ENCODE measurements at places on chromosomes 16 and 17. TPM values are rescaled to one million over a fixed set of nuclear protein-coding genes. Genes with fewer than 3 reads are reported as not detected.

HOXB9 gene
- 1.4 TPM for total RNA-seq

CYBC1 gene
- total RNA-seq = 313 TPM

TEKT1 gene
- total RNA-seq = not detected

YPEL2 gene
- total RNA-seq = 17.1 TPM

PRDM7 gene
- not detected for total RNA-seq

DNA sequence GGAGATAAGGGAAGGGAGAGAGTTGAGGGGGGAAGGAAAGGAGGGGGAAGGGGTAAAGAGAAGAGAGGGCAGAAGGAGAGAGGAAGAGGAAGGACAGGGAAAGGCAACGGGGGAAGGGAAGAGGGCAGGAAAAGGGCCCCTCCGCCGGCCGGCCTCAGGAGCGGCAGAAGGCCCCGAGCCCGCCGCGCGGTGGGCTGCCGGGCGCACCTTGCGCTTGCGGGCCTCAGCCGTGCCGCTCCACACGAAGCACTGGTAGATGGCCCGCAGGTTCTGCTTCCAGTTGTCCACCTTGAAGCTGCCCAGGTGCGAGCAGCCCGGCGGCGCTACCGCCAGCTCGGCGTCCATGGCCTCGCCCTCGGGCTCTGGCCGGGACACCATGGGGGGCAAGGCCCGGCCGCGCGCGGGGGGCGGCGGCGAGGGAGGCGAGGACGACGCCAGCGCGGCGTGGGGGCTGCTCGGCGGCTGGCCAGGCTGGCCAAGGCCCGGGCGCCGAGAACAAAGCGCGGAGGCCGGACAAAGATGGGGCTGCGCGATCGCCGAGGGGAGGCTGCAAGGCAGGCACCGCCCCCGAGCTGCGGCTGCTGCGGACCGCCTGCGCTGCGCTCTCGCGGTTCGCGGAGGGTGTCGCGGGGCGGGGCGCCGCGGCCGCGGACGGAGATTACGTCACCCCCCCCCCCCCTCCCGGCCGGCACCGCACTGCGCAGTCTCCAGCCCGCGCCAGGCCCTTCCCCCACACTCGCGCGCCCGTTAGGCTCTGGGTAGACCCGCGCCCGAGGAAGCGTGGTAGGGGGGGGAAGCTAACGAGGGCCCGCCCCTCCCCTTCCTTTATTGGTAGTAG lies at the start of gene USP22:
TSS of gene USP22 (minus strand) at position 554 of the 838 bp plus-strand sequence. CDS start at position 378, 176 bp downstream.
- H3K27me3 ChIP-seq = no peaks in the 10 kb centered on the region
- peak within 1 kb of the TSS; percentile 97 for H3K4me3 ChIP-seq
- DNase-seq = peak; percentile 57
- H3K27ac ChIP-seq = peak within 1 kb of the TSS; percentile 93

DNA sequence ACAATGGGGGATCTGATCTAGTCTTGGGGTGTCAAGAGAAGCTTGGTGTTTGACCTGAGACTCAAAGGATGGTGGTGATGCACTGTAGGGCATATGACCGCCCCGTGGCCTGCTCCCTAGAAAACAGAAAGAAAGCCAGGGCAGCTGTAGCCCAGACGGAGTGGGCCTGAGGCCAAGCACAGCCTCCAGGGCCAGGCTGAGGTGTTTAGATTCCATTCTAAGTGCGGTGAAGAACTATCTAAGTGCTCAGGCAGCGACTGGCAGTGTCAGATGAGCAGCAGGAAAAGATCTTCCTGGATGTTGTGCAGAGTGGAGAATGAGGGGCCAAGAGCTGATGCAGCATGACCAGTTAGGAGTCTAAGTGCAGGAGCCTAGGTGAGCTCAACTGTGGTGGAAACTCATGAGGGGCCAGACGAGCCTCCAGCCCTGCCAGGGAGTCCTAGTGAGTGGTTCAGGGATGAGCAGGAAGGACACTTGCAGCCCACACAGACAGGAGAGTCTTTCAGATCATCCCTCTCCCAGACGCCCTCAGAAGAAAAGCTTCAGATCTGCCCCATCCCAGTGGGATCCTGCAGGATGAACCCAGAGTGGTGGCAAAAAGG lies 314.2 kb upstream of the CCL2 start:
- DNase-seq = no peak
- H3K27me3 ChIP-seq = peaks cover 4% of the 10 kb centered on the region
- no peak overlapping the region for H3K4me3 ChIP-seq
- H3K27ac ChIP-seq = no peak overlapping the region
- no peaks in the 10 kb centered on the region for H3K36me3 ChIP-seq

DNA sequence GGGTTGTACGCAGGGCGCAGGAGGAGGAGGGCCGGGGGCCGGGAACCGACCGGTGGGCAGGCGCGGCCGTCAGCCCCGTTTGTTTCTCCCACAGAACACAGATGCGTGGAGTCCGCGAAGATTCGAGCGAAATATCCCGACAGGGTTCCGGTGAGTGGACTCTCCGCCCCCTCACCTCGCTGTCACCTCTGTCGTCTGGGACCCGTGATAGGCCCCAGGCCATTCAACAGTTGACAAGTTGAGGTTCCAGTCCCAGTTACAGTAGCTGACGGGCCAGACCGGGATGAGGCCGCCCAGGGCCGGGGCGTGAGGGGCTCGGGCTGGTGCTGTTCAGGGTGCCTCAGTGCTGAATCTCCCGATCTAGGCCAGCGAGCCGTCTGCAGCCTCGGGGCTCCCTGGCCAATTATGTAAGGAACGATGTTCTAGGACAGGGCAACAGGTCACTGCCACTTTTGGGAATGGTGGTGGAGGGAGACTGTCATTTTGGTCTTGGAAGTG lies 628 bp downstream of the GABARAPL2 start:
- H3K4me1 ChIP-seq = peaks cover 38% of the 10 kb centered on the region
- peak; percentile 36 for DNase-seq
- H3K27ac ChIP-seq = peak overlapping the region; percentile 74
- peaks cover 32% of the 10 kb centered on the region for H3K36me3 ChIP-seq

- peaks cover 2% of the 10 kb centered on the region for H3K4me1 ChIP-seq
- no peak overlapping the region for H3K27ac ChIP-seq
- peaks cover 5% of the 10 kb centered on the region for H3K27me3 ChIP-seq
- no peak for DNase-seq
Observed at GRCh38 chr17:9185142-9185541, 163.8 kb downstream of the NTN1 start.

DNA sequence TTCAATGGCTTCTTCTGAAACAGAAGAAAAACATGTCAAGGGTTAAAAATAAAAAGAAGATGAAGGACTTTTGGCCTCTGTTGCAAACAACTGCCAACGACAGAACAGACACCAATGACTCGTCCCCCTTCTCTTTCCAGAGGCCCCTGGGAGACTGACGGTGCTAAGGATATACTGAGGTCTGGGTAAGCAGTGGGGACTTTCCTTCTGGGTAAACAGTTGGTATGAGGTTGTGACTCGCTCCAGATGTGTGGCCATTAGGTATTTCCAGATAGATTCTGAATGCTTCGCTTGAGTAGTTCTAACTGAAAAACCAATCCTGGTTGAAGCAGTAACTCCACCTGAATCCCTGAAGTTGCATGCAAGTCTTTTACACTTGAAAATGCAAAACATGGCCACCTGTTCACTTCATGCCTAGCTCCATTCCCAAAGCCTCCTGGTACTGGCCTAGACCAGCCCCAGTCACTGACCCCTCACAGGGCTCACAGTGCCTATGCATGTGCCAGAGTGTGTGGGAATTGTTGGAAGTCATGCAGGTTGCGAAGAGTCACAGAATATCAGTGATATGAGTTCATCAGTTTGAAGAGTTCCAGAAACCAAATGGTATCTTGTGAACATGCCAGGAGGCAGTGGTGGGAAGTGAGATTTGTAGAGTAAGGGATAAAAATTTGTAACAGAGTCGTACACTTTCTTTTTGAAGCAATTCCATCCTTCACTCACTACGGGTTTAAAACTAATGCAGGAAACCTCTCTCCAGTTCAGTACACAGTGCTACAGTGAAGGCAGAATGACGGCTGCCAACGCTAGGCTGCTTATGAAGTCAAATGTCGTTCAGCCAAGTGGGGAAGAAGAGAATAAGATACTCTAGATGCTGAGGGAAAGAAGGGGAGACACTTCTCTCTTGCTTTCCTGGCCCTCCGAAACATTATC lies 217.8 kb downstream of the ZFHX3 start:
- H3K27ac ChIP-seq = no peak overlapping the region
- H3K27me3 ChIP-seq = no peaks in the 10 kb centered on the region
- H3K4me3 ChIP-seq = no peak overlapping the region
- no peaks in the 10 kb centered on the region for H3K36me3 ChIP-seq
- no peaks in the 10 kb centered on the region for H3K4me1 ChIP-seq

DNA sequence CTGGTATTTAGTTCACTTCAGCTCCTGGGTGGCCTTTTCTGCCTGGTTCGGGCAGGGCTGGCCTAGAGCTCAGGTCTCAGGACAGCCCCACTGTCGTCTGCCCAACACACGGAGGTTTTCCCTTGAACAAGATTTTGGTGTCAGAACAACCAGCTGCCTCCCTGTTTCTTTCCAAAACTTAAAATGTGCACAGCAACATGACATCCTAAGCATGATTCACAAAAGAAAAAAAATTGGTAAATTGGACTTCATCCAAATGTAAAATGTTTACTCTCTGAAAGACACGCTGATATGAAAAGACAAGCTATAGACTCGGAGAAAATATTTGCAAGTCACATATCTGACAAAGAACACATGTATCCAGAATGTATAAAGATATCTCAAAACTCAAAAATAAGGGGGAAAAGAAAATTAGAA lies 197.8 kb upstream of the CHMP6 start:
- H3K27me3 ChIP-seq = no peaks in the 10 kb centered on the region
- peaks cover 66% of the 10 kb centered on the region for H3K36me3 ChIP-seq
- no peak for DNase-seq

DNA sequence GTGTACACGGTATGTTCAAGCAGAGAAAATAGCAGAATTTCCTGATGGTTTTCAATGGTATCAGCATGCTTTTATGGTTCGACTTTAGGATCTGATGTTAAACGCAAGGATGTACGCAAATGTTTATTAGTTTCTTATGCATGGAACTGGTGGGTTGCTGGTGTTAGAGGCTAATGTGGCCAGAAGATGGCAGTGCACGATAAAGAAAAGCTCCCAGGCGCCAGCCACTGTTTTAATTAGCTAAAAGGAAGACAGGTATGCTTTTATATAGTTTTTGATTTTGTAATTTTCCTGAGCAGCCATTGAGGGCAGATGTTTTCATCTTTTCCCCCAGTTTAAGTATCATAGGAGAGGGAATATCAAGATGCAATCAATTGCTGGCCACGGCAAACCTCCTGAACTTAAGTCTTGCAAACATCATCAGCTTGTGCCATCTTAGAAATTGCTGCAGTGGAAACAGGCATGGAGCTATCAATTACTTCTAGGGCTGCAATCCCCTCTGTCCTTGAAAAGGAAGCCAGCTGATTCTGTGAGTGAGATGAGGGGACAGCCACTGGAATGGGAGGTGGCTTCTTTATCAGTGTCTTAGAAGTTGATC lies 648.5 kb upstream of the RBFOX1 start:
- no peaks in the 10 kb centered on the region for H3K36me3 ChIP-seq
- H3K4me1 ChIP-seq = no peaks in the 10 kb centered on the region
- H3K27me3 ChIP-seq = no peaks in the 10 kb centered on the region
- no peak overlapping the region for H3K27ac ChIP-seq

DNA sequence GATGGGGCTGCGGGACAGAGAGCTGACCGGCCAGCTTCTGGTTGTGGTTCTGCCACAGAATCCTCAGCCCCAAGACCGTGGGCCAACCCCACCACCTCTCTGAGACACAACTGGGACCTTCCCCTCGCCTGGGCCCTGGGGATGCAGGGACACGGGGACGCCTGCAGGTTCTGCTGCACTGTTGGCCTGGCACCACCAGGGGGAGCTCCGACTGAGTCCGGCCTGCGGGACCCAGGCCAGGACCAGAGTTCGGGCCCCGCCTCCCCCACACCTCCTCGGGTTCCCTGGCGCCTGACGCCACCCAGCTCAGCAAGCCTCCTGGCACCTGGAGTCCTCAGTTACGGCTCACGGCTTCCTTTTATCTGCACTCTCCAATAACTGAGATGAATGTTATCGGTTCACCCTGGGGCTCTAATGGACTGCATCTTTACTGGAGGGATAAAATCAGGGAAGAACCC lies 27.3 kb downstream of the TBC1D16 start:
- no peak overlapping the region for H3K4me3 ChIP-seq
- peak; percentile 79 for DNase-seq
- no peaks in the 10 kb centered on the region for H3K27me3 ChIP-seq
- no peak overlapping the region for H3K27ac ChIP-seq

DNA sequence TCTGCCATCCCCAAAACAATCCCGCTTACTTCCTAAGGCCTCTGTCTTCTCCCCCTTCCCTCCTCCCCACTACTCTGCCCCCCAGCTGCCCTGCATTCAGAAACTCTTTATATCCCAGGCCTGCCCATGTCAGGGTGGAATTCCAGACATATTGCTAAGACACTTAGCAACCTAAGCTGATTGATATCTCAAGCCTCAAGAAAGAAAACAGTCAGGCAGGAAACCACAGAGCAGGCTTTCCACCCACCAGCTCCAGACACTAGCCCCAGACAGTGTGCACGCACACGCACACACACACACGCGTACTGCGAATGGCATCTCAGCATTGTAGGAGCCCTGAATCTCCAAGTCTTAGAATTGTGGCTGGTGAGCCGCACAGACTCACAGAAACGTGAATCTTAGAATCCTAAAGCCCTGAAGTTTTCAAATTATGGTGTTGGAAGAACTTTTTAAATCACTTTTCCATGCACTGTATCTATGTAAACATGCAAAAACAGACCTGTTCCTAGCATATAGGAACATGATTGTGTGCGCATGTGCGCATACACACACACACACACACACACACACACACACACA lies 8.8 kb upstream of the LPCAT2 start:
- H3K4me3 ChIP-seq = no peak overlapping the region
- H3K27ac ChIP-seq = no peak overlapping the region
- peaks cover 20% of the 10 kb centered on the region for H3K4me1 ChIP-seq
- peak; percentile 50 for DNase-seq
- no peaks in the 10 kb centered on the region for H3K36me3 ChIP-seq

DNA sequence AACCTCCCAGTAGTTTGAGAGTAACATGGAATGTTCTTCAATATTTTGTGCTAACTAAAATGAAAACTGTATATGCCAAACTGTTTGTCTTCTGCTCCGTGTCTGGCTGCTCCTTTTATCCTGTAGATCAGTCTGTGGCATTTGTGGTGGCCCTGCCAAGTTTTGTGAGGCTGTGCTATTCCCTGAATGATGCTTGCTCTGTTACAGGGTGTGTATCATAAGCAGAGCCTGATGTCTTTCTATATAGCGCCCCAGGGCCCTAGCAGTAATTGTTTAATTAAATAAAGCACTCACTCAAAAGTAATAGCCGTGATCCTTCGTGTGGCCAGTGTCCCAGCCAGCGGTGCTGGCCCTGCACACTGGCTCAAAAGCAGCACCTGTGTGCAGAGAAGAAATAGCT lies 27.8 kb upstream of the NAT9 start:
- H3K4me1 ChIP-seq = no peaks in the 10 kb centered on the region
- no peaks in the 10 kb centered on the region for H3K27me3 ChIP-seq
- no peak overlapping the region for H3K4me3 ChIP-seq
- no peak for DNase-seq
- H3K36me3 ChIP-seq = peaks cover 27% of the 10 kb centered on the region

- H3K4me1 ChIP-seq = peaks cover 41% of the 10 kb centered on the region
- DNase-seq = no peak
- no peak overlapping the region for H3K27ac ChIP-seq
- no peak overlapping the region for H3K4me3 ChIP-seq
Observed at GRCh38 chr17:27355419-27355818, 61.5 kb downstream of the WSB1 start.
